ENCODE measurements at places on chromosomes 11 and 22. TPM values are rescaled to one million over a fixed set of nuclear protein-coding genes. Genes with fewer than 3 reads are reported as not detected.

DNA sequence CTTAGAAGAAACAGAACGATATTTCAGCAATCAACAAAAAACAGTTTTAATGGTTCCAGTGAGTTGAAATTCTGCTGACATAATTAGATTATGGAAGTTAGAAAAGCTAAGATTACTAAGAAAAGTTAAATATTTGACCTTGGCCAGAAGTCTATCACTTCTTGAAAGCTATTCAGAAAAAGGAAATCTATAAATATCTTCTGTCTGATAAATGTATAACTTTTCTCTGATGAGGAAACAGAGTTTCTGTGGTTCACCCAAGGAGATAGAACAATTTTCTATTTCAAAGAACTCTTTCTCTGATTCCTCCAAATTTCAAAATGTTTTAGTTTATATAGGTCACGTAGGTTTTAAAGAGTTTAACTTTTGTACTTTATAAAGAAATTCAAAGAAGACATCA lies 438.4 kb upstream of the CHORDC1 start:
- DNase-seq, result no peak
- H3K27ac ChIP-seq, result no peak overlapping the region
- H3K36me3 ChIP-seq, result no peaks in the 10 kb centered on the region
- H3K4me1 ChIP-seq, result no peaks in the 10 kb centered on the region
- peaks cover 10% of the 10 kb centered on the region for H3K27me3 ChIP-seq

DNA sequence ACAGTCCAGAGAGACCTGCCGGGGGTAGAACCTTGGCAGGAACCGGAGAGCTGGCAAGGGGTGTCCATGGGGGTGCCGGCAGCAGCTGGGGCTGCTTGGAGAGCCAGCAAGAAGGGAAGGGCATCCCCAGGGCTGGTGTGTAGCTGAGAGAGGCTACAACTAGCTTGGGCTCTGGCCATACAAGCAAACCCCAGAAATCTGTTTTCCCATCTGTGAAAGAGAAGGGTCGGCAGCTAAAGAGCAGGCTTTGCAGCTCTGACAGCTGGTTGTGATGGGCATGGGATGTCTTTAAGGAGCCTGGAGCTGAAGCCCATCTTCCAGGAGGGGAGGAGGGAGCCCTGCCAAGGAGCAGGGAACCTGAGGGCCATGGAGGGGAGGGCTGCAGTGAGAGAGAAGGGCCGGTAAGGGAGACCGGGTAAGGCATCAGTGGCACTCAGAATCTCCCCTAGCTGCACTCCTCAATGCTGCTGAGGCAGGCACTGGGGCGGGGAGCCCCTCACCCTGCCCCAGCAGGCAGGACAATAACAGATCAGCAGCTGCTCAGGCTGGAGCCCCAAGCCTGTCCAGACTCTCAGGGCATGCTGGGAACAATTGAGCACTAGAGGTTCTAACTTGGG lies 3.9 kb downstream of the CHST1 start:
- peak overlapping the region; percentile 12 for H3K27ac ChIP-seq
- DNase-seq, result no peak
- no peak overlapping the region for H3K4me3 ChIP-seq
- H3K27me3 ChIP-seq, result peaks cover 1% of the 10 kb centered on the region
- peaks cover 43% of the 10 kb centered on the region for H3K4me1 ChIP-seq

- no peak overlapping the region for H3K4me3 ChIP-seq
- H3K27me3 ChIP-seq, result peaks cover 5% of the 10 kb centered on the region
- H3K27ac ChIP-seq, result no peak overlapping the region
- H3K36me3 ChIP-seq, result no peaks in the 10 kb centered on the region
- peaks cover 7% of the 10 kb centered on the region for H3K4me1 ChIP-seq
Observed at GRCh38 chr11:126547691-126548090, 192.2 kb downstream of the ST3GAL4 start.

GRCh38 chr11:65157336-65157735 lies 12.7 kb upstream of the SPDYC start:
- no peak overlapping the region for H3K4me3 ChIP-seq

GRCh38 chr22:47073075-47073474 lies 310.6 kb downstream of the TBC1D22A start:
- peaks cover 2% of the 10 kb centered on the region for H3K4me1 ChIP-seq
- no peaks in the 10 kb centered on the region for H3K27me3 ChIP-seq
- DNase-seq, result no peak
- H3K4me3 ChIP-seq, result no peak overlapping the region
- H3K27ac ChIP-seq, result no peak overlapping the region
- H3K36me3 ChIP-seq, result peaks cover 20% of the 10 kb centered on the region

GRCh38 chr11:120197251-120197891 lies 13.5 kb upstream of the OAF start:
- peak overlapping the region; percentile 54 for H3K27ac ChIP-seq
- H3K36me3 ChIP-seq, result no peaks in the 10 kb centered on the region
- no peak for DNase-seq
- H3K4me1 ChIP-seq, result peaks cover 5% of the 10 kb centered on the region

GRCh38 chr11:126997196-126997595 lies 3.4 kb downstream of the KIRREL3 start:
- H3K4me1 ChIP-seq, result peaks cover 26% of the 10 kb centered on the region
- H3K27me3 ChIP-seq, result peaks cover 4% of the 10 kb centered on the region
- no peak overlapping the region for H3K27ac ChIP-seq

DNA sequence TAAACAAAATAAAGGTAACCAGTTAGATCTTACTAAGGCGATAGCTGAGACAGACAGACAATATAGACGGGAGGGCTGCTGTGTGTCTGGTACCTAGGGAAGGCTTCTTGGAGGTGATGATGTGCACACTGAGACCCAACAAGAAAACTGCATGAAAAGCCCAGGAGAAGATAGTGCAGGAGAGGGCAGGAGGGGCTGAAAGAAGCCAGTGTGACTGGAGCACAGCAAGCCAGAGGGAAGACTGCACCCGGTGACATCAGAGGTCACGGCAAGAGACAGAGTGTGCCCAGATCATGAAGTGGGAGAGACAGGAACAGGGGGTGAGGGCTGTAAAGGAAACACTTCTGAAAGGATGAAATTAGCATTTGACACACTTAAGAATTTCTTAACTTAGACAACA lies 266.3 kb downstream of the BRD1 start:
- no peak for DNase-seq
- no peak overlapping the region for H3K4me3 ChIP-seq
- H3K4me1 ChIP-seq, result no peaks in the 10 kb centered on the region
- peaks cover 4% of the 10 kb centered on the region for H3K27me3 ChIP-seq

DNA sequence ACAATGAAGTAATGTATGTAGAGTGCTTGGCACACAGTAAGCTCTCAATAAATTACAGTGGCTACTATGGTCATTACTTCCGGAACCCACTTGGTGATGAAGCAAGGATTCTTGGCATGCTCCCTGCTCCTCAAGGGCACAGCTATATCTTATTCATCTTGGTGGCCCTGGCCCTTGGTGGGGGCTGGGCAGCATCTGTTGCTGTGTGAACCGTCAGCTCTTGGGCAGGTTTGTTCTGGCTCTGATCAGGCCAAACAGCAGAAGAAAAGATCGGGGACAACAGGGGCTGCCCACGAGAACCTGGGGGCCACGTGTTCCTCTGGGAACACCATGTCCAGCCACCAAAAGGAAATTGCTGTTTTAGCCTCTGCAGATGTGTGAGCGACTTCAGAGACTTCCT lies 136.9 kb upstream of the SYT13 start:
- no peak overlapping the region for H3K4me3 ChIP-seq
- DNase-seq, result no peak
- no peaks in the 10 kb centered on the region for H3K36me3 ChIP-seq
- H3K27me3 ChIP-seq, result peaks cover 30% of the 10 kb centered on the region

- H3K27me3 ChIP-seq, result peaks cover 4% of the 10 kb centered on the region
- H3K4me1 ChIP-seq, result no peaks in the 10 kb centered on the region
- H3K36me3 ChIP-seq, result no peaks in the 10 kb centered on the region
- no peak for DNase-seq
- no peak overlapping the region for H3K4me3 ChIP-seq
- H3K27ac ChIP-seq, result no peak overlapping the region
Observed at GRCh38 chr11:111098091-111098490, 147.4 kb upstream of the POU2AF2 start.

DNA sequence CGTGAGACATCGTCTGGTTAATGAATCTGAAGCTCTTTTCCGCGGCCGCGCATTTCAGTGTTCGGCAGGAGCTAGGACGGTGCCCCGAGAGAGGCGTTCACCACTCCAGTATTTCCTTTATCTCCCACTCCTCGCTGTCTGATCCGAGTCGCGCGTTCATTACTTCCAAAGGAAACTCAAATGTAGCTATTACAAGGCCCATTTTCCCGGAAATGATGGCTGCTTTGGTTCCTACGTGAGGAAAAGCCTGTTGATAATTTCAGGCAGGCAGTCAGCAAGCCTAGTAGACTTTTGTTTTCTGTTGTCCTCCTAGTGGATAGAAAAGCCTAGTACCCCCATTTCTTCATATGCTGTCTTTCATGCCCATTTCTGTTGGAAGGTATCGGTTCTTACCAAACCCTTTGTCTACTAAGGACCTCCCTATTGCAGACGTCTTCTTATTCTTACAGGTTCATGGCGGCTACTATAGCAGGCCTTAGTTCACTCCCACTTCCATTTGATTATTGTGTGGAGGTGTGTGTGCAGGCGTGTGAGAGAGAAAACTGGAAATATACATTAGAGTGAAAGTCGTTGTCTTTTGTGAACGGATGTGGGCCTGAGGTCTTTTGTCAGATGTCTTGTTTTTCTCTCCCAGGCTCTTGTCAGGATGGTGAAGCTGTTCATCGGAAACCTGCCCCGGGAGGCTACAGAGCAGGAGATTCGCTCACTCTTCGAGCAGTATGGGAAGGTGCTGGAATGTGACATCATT lies 737 bp downstream of the RBM4 start:
- peak overlapping the region; percentile 93 for H3K4me3 ChIP-seq
- peaks cover 30% of the 10 kb centered on the region for H3K36me3 ChIP-seq
- H3K27me3 ChIP-seq, result no peaks in the 10 kb centered on the region
- peaks cover 69% of the 10 kb centered on the region for H3K4me1 ChIP-seq

GRCh38 chr11:63906585-63906984 lies 10.4 kb downstream of the RCOR2 start:
- no peak overlapping the region for H3K27ac ChIP-seq
- H3K27me3 ChIP-seq, result no peaks in the 10 kb centered on the region
- H3K4me1 ChIP-seq, result peaks cover 3% of the 10 kb centered on the region
- H3K4me3 ChIP-seq, result no peak overlapping the region
- DNase-seq, result no peak
- H3K36me3 ChIP-seq, result peaks cover 17% of the 10 kb centered on the region

DNA sequence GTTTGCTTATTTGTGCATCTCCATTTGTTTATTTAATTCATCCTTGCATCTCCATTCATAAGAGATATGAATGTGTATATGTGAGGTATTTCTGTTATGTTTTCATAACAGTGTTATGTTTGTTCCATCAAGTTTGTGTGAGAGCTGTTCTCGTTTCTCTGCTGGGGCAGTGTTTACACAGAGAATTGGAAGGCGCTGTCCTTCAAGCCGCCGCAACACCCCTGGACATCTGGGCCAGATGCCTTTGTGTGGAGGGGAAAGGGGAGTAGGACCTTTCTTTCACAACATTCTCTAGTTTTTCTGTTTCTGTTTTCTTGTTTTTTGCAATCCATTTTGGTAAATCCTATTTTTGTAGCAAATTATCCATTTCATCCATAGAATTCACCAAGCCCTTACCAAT lies 7.0 kb upstream of the TM7SF2 start:
- H3K4me3 ChIP-seq, result no peak overlapping the region
- no peak overlapping the region for H3K27ac ChIP-seq
- DNase-seq, result no peak
- no peaks in the 10 kb centered on the region for H3K27me3 ChIP-seq

DNA sequence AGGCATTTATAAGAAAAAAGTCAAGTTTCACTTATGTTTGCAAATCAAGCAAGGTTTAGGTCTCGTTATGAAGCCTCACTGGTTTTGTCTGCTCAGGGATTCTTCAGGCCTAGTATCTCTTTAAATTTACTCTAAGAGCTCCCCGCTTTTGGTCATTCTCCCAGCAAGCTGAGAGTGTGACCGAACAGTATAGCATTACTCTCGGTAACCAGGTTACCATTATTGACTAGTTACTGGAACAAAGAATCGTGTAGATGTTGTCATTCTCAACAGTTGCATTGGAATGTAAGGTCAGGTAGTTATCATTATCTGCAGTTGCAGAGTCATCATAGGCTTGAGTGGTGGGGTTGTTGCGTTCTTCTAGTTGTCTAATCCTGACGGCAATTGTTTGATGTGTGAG lies 9.8 kb upstream of the USP2 start:
- peaks cover 19% of the 10 kb centered on the region for H3K27me3 ChIP-seq
- no peak overlapping the region for H3K27ac ChIP-seq
- H3K4me1 ChIP-seq, result no peaks in the 10 kb centered on the region
- H3K36me3 ChIP-seq, result no peaks in the 10 kb centered on the region
- no peak for DNase-seq
- no peak overlapping the region for H3K4me3 ChIP-seq

DNA sequence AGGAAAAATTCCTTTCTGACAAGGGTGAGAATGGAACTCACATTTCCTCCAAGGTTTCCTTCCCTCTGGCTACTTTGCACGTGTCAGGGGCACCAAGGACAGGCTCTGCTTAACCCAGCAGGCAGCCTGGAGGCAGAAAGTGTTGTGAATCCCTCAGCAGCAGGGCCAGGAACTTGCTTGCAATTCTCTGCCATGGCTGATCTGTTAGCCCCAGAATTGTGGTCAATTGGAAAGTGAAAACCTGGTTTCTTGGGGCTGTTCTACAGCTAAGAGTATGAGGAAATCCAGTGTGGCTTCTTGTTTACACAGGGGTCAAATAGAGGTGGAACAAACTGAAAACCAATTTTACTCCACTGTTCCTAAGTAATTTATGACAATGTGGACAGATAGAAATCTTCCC lies 38.3 kb upstream of the CEP295 start:
- H3K4me3 ChIP-seq, result no peak overlapping the region
- H3K36me3 ChIP-seq, result no peaks in the 10 kb centered on the region
- peaks cover 2% of the 10 kb centered on the region for H3K27me3 ChIP-seq
- DNase-seq, result no peak
- peaks cover 33% of the 10 kb centered on the region for H3K4me1 ChIP-seq

- peaks cover 6% of the 10 kb centered on the region for H3K36me3 ChIP-seq
- peak overlapping the region; percentile 88 for H3K27ac ChIP-seq
- no peaks in the 10 kb centered on the region for H3K27me3 ChIP-seq
- peak overlapping the region; percentile 24 for H3K4me3 ChIP-seq
Observed at GRCh38 chr22:45756558-45756957, 84.9 kb downstream of the ATXN10 start.

DNA sequence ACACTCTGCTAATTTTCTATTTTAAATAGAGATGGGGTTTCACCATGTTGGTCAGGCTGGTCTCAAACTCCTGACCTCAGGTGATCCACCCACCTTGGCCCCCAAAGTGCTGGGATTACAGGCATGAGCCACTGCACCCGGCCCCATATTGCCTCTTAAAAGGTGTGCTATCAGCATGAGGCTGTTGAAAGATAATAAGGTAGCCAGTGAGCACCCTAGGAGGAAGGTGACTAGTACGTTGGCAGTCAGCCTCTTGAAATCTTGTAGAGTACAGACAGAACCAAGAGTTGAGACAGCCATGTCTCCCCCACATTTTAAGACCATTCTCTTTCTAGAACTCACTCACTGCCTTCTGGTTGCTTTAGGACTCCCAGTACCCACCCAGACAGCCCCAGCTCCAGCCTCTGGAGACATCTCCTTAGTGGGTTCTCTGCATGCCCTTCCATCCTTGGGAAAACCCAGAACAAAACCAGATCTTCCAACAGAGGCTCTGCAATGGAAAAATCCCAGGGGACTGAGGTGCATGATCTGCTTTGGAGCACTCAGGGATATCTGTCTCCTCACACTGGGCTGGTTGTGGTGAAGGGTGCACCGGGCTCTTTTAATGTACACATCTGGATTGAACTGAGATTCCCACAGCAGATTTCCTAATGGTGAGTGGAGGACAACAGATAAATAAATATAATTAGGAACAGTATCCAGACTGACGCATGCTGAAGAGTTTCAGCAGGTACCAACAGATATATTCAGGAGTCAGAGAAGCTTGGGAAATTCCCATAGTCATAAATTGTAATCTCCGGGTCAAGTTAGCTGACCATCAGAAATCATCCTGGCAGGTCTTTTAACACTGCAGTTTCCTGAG lies 49.4 kb downstream of the LRRC74B start:
- no peak overlapping the region for H3K27ac ChIP-seq
- H3K4me3 ChIP-seq, result no peak overlapping the region
- no peaks in the 10 kb centered on the region for H3K36me3 ChIP-seq

The UPK3A gene
- total RNA-seq, result not detected

The GP1BB gene
- total RNA-seq, result 63.4 TPM

The SPTBN2 gene
- 15.7 TPM for total RNA-seq
